ENCODE measurements at places on chromosomes 4 and X. TPM values are rescaled to one million over a fixed set of nuclear protein-coding genes. Genes with fewer than 3 reads are reported as not detected.

HELT gene
- polyA plus RNA-seq = not detected

RPA4 gene
- polyA plus RNA-seq = not detected

SMIM31 gene
- polyA plus RNA-seq = 0.42 TPM

RAB39B gene
- polyA plus RNA-seq = 3.6 TPM

ABCG2 gene
- polyA plus RNA-seq = 11.9 TPM

HTRA3 gene
- 15.4 TPM for polyA plus RNA-seq

DCHS2 gene
- polyA plus RNA-seq = 6.5 TPM

FAT4 gene
- polyA plus RNA-seq = 29.9 TPM

FGF13 gene
- polyA plus RNA-seq = 28.1 TPM

SPIN2A gene
- 9.3 TPM for polyA plus RNA-seq

DNA sequence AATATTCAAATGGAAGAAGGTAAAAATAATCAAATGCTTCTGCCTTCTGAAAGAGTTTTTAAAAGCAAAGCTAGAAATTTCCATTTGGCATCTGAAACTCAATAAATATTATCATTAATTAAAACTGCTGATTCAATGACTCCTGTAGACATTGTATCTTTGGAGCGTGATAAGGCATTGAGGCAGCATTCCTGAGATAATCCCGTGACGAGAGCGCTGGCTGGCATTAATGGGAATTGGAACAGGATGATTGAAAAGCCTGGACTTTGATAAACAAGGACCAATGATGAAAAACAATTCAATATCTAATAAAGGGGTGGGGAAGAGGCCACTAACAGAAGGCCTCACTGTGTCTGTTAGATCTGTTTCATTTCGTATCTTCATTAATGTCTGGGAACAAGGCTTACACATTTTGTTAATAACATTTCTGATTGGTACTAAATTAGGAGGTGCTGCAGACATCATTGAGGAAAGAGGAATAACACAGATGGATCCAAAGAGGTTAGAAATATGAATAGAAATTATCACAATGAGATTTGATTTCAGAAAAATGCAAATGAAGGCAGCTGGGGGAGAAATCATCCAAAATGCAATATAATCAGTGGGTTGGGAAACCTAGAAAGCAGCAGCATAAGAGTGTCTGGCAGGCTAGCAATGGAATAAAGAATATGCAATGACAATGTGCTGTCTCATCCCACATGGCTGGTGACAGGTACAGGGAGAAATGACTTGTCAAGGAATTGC lies 102.3 kb downstream of the SCD5 start:
- no peak for DNase-seq

- DNase-seq = no peak
These were observed 26.6 kb downstream of the PLAC1 start for GRCh38 chrX:134631426-134632346.

DNA sequence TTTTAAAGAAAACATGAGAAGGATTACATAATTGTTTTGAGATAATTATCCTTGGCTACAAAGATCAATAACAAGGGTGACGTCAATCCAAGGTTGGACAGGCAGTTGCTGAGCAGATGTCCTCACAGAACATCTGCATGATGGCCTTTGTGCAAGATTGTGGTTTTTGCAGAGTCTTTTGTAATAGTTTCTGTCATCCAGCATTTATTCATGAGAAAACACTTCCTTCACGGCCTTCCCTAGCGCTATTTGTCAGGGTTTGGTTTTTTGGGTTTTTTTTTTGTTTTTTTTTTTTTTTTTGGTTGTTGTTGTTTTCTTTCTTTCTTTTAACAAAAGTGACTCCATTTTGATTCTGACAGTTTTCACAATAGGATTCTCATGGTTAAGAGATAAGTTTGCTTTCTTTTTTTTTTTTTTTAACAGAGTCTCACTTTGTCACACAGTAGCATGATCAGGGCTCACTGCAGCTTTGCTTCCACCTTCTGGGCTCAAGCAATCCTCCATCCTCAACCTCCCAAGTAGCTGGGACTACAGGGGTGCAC lies 31.5 kb upstream of the ELF2 start:
- no peak for DNase-seq

DNA sequence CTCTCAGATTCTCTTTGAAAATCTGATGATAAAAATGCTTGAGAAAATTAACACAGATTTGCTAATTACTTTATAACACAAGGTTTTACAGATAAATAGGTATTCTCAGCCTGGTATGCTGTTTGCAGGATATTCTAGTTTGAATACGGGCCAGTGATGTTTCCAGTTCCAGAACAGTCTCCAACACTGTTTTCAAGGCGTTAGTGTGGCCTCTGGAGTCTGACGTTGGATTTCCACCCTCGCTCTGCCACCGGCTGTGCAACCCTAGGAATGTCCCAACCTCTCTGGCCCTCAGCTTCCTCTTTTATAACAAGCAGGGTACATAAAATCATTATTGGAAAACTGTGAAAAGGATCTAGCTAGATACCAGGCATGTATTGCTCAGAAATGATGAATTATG lies 23.8 kb upstream of the CYP4V2 start:
- no peak for DNase-seq

DNA sequence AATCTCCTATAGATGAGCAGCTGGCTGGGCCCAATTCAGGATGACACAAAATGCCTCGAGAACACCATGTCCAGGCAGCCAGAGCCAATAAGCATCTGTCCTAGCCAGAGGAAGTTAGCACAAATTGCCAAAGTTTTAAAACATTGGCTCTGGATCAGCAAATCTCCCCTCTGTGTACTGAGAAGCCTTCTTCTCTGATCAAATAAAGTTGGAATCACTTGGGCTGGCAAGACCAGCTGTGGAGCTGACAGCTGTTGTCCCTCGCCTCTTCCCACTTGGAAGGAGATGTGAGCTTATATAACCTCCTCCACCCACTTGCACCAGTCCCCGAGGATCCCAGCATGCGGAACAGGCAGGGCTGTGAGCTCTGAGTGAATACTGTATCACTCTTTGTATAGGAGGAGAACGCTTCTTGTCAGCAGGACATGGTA lies 183.9 kb downstream of the OPHN1 start:
- no peak for DNase-seq

DNA sequence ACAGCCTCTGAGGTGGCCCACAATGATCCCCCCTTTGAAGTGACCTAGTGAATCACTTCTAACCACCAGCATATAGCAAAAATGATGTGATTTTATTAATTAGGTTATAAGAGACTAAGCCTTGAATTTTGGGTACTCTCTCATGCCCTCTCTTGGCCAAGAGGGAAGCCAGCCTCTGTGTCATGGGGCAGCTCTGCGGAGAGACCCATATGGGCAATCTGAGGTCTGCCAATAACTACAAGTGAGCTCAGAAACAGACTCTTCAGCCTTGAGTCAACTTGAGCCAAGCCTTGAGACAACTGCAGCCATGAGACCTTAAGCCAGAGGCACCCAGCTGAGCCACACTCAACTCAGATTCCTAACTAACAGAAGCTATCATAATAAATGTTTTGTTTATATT lies 45.7 kb downstream of the MANBA start:
- DNase-seq = no peak

- DNase-seq = no peak
These were observed 7.8 kb upstream of the MAP7D3 start for GRCh38 chrX:136258951-136259350.

GRCh38 chrX:149720021-149720689 lies 8.3 kb downstream of the MAGEA11 start:
- no peak for DNase-seq

DNA sequence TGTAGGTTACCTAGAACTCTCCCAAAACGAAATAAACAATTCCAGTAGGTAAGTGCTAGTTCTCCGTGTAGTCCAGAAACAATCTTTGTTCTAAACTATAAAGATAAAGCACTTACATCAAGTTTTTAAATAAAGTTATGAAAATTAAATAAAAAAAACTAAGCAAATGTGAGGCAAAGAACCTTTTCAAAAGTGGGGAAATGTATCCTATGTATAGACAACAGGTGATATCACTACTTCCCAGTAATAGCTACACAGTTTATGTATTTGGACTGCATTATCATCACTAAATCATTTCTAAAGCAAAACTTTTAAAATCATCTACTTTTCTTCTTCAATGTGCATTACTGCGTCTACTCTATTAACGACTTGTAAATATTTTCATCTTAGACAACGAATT lies 2.0 kb downstream of the YTHDC1 start:
- DNase-seq = no peak

DNA sequence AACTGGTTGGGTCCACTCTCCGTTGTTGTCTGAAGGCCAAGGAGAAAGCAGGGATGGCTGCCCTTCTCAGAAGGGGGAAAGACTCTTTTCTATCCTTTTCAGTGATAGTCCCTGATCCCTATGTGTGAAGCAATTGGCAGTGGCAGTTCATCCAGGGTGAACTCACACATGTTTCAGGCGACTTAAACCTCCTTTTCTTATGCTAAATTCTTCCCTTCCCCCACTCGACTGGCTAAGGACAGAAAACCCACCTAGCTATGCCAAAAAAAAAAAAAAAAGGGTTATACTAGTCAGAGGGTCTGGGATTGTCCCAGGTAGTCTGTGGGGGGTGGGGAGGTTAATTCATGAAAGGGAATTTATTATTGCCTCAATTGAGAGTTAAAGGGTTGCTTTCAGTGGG lies 12.2 kb upstream of the ZNF280C start:
- no peak for DNase-seq

GRCh38 chrX:154020536-154021115 lies 924 bp upstream of the IRAK1 start:
- DNase-seq = no peak

DNA sequence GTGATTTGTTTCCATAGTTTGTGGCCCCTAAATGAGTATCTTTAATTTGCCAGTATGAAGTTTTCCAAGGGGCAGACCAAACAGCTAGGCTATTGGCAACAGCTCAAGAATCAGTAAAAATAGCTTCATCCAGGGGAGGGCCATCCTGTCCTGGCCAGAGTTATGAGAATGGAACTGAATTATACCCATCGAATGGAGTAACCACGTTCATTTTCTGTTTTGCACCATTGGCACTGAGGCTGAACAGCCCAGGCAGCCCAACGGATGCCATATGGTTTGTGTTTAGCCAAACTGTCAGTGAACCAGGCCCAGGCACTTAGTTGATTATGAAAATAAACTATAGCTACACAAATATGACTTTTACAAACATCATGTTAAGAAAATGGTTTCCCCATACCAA lies 17.7 kb upstream of the ASB5 start:
- no peak for DNase-seq

DNA sequence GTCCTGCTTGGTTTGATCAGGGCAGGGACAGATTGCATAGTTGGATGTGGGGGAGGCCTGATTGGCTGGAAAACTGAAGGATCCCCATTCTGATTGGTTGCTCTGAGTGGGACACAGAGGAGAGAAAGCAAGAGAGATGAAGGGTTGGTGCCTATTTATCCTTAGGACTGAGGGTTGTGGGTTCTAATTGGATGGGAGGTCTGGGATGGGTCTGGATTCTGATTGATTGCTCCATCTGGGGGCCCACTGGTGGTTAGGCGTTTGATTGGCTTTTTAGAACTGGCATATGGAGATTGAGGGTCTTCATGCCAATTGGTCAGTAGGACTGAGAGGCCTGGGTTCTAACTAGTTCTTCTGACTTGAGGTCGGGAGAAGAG lies 644 bp upstream of the EBP start:
- DNase-seq = no peak

All from left renal pelvis (tissue), 4 donors.